Stimulated activated CD4-positive, alpha-beta T cell treated with anti-CD3 and anti-CD28 coated beads, Interleukin-2, amount 100 ng/mL, for 24 hours (primary cell): ENCODE measurements at places on chromosomes 1 and 21.
A peak's percentile ranks its signal among the peaks of the same experiment; 100 is the strongest.

DNA sequence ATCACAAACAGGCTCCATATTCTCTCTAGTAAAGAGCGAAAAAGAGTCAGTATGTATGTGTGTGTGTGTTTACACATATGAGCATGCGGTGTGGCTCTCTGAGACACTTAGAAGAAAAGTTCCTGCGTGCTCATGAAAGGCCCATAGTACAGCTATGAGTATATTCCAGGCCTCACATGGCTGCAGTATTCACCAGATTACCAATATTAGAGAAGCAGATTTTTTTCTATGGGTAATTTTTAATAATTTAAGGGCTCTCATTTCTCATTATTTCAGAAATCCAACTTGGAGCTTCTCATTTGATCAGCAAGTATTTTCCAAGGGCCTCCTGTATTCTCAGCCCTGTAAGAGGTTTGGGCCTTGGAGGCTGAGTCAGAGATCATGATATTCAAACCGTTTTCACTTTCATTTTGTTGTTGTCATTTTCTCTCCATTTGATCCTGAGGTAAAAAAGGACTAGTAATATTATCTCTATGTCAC lies 232.9 kb upstream of the SGIP1 start:
- DNase-seq: peak; percentile 54

- no peak for DNase-seq
Measured at GRCh38 chr1:10830961-10831668, 34.7 kb upstream of the CASZ1 start.

DNA sequence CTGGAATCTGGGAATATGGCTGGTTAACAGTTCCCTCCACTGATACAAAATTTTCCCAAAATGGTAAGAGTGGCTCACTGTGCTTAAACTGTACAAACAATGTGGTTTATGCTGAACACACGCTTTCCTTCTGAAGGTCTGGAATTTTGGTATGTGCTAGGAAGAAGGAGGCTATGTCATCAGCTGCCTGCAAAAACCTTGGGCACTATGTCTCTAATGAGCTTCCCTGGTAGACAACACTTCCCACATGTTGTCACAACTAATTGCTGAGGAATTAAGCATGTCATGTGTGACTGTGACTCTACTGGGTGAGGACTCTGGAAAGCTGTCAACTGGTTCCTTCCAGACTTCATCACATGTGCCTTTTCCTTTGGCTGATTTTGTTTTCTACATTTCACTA lies 29.2 kb downstream of the IPP start:
- no peak for DNase-seq

DNA sequence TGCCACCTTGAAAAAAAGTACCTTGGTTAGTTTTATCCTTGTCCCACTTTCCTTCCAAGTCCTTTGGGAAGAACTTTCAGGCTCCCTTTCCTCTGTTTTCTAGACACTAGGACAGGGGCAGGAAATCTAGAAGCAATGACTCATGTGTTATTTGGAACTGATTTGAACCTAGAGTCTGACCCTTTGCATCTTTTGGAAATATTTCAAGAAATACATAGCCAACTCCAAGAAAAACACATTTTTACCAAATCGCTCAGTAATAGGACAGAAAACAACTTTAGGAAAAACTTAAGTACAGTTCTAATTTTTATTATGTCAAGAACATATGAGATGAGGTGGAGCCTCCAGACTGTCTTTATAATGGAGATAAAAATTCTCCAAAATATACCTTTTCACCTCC lies 292.4 kb downstream of the PTBP2 start:
- no peak for DNase-seq

GRCh38 chr1:59215766-59216291 lies 81.1 kb upstream of the FGGY start:
- no peak for DNase-seq
